HuH-7 (cell line): ENCODE measurements at places on chromosomes 3 and 15.

- DNase-seq, result no peak
These were observed 60.5 kb downstream of the LMCD1 start for GRCh38 chr3:8562081-8562595.

DNA sequence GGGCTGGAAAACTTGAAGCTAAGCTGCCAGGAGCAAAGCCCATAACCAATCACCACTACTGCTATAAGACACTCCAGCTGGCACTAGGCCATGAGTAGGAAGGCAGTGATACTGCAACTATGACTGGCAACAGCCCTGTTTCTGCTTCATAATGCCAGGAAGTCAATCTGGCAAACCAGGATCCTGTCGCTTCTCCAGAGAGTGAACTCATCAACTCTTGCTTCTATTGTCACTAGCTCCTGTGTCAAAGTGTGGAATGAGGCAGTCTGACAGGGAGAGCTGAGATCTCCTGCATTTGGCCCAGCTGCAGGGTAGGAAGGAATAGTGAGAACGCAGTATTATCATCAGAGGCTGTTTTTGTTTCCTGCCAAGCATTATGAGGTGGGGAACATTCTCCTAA lies 105.3 kb downstream of the CTNNB1 start:
- no peak for DNase-seq

GRCh38 chr3:99845999-99846398 lies 28.3 kb downstream of the CMSS1 start:
- DNase-seq, result no peak

- DNase-seq, result no peak
These were observed 27.7 kb downstream of the POLQ start for GRCh38 chr3:121517953-121518655.

DNA sequence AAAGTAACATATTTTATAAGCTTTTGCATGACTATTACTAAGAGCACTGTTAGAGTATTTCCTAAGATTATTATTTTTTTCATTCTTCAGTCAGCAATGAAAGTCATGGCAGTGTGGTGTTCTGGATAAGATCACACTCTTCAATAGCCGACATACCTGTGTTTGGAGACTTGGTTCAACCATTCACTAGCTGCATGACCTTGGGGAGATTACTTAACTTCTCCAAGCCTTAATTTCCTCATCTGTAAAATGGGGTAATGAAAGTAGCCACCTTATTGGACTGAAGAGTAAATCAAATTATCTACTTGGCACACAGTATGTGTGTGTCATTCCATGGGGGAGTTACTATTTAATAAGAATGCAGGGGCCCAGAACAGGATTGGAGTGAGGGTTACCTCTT lies 24.5 kb upstream of the PCOLCE2 start:
- no peak for DNase-seq

DNA sequence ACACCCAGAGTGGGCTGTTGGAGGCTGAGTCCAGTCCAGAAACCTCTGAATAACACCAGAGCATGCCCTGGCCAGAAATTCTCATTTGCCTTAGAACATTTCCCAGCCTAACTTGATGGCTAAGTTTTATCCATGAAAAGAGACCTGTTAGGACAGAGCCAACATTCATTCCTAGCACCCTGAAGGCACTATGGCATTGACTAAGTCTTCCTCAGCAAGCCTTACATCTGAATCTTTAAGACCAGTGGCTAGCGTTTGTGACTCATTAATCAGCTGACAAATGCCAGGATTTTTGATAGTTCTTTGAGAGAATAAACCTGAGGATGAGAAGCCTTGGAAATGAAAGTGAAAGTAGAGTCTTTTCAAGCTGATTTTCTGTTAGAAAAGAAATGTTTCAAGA lies 1087.1 kb upstream of the ALCAM start:
- no peak for DNase-seq

- DNase-seq, result no peak
These were observed 772.5 kb upstream of the GRM7 start for GRCh38 chr3:6088433-6088832.

- DNase-seq, result no peak
These were observed 46.2 kb downstream of the CNTN6 start for GRCh38 chr3:1139071-1139470.

DNA sequence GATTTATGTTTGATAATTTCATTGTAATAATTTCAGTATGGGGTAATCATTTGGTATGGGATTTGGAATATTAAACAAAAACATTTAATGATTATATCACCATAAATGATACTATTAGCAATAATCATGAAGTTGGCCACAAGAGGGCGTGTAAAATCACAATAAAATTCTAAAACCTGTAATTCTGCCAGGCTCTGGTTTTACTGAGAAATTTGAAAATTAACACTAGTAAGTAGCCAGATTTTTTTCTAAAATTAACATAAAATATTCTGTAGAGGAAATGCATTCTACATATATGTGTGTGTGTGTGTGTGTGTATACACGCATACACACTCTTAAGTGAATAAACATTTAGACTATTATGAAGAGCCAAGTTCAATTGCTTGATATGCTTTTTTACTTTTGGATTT lies 40.5 kb downstream of the FEZF2 start:
- DNase-seq, result no peak

- no peak for DNase-seq
These were observed 68.7 kb upstream of the PRR23C start for GRCh38 chr3:139113231-139113992.

- no peak for DNase-seq
These were observed 44.6 kb upstream of the RBMS3 start for GRCh38 chr3:29236146-29236840.

- no peak for DNase-seq
These were observed 9.4 kb upstream of the PCSK6 start for GRCh38 chr15:101498717-101499480.
